ENCODE measurements at places on chromosomes 2 and 18.
A peak's percentile ranks its signal among the peaks of the same experiment; 100 is the strongest.

GRCh38 chr2:178397002-178397605, 53.9 kb downstream of the PRKRA start:
- DNase-seq: peak; percentile 60

GRCh38 chr2:221958224-221958623, 340.6 kb downstream of the PAX3 start:
- DNase-seq: peak; percentile 9

- DNase-seq: peak; percentile 39
Observed at GRCh38 chr2:9230881-9231280, 24.3 kb downstream of the ASAP2 start.

DNA sequence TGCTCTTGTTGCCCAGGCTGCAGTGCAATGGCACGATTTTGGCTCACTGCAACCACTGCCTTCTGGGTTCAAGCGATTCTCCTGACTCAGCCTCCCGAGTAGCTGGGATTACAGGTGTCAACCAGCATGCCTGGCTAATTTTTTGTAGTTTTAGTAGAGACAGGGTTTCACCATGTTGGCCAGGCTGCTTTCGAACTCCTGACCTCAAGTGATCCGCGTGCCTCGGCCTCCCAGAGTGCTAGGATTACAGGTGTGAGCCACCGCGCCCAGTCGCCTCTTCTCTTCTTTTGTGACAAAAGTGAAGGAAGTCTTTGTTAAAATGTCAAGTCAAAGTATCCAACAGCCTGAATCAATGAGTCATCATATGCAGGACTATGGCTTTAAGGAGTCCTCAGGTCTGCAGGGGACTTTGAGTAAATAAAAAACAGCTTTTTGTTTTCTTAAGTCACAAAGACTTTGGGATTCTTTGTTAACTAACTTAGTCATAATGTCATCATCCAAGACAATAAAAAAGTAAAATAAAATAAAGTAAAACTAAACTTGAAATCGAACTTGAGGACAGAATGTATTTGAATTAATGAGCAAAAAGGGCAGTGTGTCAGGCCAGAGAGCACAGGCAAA, 1153.2 kb downstream of the SUCLG1 start:
- DNase-seq: no peak

DNA sequence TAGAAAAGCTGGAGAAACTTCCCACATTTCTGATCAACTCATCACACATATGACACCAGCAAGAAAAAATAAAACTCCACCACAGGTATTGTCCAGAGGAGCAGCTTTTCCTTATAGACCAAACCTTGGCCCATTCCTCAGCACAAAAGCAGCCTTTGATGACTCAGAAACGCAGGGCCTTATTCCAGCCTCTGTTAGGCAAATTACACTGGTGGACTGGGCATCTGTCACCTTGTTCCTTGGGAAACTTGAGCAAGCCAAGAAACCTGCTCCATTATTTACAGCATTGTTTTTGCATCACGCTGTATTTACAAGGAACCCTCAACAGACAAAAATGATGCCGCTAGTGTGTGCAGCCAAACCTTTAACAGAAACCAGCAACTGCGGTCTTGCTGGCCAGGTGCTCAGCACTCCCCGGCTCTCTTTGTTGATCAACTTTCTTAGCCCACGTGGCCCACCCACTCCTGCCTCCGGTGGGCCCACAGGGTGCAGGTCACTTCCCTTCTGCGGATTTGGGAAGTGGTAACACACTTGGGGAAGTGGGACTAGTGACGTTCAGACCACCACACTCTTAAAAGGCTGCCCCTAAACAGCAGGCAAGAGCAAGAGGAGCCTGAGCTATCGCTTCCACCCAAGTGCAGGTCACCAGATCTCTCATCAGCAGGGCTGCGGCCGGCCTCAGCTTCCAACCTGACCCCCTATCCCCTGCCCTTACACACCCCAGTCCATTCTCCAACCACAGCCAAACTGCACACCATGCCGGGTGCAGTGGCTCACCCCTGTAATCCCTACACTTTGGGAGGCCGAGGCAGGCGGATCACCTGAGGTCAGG, 1.5 kb downstream of the AP1S3 start:
- DNase-seq: peak; percentile 67

DNA sequence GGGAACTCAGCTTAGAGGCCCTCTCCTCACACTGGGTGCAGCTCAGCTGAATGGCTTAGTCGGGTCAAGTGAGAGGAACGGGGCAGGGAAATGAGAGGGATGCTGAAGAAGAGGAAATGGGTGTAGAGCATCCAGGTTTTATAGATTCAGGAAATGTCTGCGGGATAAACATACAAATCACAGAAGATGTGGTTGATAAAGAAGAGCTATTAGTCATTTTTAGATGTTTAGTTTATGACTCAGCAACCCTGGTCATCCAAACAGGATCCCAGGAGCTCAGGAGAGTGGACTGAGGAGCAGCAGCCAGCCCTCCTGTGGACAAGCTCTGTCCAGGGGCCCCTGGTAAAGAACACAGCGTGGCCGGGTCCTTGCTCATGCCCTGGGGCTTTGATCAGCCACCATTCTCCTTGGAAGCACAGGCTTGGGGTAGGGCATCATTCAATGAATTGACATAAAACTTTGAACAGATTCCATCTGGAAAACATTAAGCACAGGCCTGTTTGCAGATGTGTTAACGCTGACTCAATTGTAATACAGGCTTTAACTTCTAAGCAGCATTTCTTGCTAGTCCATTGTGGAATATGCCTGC, 83.0 kb downstream of the NPAS2 start:
- DNase-seq: peak; percentile 90

GRCh38 chr2:128347171-128347558, 28.5 kb upstream of the HS6ST1 start:
- DNase-seq: no peak

- DNase-seq: peak; percentile 78
Observed at GRCh38 chr2:113390124-113390849, 47.2 kb upstream of the ZNG1B start.

DNA sequence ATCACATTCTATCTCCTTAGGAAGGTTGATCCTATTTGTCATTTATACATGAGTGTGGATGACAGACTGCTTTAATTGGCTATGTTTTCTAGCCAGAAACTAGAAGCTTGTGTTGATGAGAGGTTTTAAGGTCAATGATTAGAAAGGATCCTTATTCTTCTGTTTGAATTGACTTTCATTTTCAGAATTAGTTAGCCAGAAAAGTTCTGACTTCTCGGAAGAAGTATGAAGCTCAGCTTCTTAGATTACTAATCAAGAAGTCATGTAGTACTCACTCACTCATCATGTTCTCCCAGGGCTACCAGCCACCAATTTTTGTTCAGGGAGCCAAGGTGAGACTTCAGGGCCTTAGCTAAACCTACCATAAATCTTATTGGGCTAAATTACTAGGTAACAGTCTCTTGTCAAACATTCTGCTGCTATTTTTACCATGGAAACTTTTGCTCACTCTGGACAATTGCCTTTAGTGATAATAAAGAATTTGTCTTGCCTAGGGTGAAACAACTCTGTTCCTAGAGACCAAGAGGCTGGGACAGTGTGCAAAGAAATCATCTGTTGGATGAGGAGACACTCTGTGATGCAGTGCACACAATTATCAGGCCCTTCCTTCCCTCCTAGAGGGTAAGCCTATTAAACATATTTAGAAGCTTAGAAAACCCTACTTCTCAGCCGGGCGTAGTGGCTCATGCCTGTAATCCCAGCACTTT, 111.6 kb upstream of the DNMT3A start:
- DNase-seq: no peak

GRCh38 chr18:42636309-42636708, 479.2 kb downstream of the RIT2 start:
- no peak for DNase-seq

GRCh38 chr2:100730290-100730868, 89.6 kb upstream of the NPAS2 start:
- DNase-seq: peak; percentile 85

GRCh38 chr18:11089931-11090715, 59.2 kb downstream of the PIEZO2 start:
- DNase-seq: no peak

- DNase-seq: no peak
Observed at GRCh38 chr2:58204195-58204959, 36.7 kb downstream of the FANCL start.

- DNase-seq: no peak
Observed at GRCh38 chr2:240401781-240402551, 33.5 kb upstream of the GPC1 start.

GRCh38 chr2:208142240-208142924, 3.6 kb downstream of the CRYGB start:
- peak; percentile 17 for DNase-seq

DNA sequence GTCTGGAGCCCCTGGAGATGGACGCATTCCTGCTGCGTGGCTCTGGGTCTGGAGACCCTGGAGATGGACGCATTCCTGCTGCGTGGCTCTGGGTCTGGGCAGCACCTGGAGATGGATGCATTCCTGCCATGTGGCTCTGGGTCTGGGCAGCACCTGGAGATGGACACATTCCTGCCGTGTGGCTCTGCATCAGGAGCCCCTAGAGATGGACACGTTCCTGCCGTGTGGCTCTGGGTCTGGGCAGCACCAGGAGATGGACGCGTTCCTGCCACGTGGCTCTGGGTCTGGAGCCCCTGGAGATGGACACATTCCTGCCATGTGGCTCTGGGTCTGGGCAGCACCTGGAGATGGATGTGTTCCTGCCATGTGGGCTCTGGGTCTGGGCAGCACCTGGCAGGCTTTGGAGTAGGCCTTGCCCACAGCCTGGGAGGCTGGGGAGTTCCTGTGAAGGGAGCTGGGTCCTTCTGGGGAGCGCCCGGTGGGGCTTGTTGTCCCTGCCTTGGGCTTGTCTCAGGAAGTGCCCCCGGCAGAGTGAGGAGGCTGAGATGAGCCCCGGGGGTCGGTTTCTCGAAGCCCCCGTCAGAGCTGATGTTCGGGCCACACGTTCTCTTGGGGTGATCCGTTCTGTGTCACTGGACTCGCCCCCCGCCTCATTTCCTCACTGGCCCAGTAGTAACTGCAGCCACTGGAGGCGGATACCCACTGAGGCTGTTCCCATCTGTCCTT, 41.0 kb downstream of the SH3BP4 start:
- DNase-seq: no peak

DNA sequence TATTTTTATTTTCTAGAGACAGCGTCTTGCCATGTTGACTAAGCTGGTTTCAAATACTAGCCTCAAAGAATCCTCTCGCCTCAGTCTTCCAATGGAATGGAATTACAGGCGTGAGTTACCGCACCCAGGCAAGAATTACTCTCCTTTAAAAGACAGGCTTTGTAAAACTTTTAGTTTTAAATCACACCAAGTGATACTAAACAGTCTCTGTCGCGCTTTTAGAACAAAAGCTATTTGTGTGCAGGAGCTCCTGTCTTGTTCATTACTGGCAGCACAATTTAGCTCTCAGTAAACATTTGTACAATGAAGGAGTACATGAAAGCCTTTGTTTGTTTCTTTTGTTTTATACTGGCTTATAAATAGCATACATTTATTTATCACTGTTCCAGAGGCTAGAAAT, 1719.2 kb upstream of the PIK3C3 start:
- no peak for DNase-seq

- DNase-seq: no peak
Observed at GRCh38 chr2:233838726-233839446, 15.4 kb downstream of the HJURP start.

GRCh38 chr2:134621939-134622705, 96.7 kb downstream of the TMEM163 start:
- DNase-seq: no peak

DNA sequence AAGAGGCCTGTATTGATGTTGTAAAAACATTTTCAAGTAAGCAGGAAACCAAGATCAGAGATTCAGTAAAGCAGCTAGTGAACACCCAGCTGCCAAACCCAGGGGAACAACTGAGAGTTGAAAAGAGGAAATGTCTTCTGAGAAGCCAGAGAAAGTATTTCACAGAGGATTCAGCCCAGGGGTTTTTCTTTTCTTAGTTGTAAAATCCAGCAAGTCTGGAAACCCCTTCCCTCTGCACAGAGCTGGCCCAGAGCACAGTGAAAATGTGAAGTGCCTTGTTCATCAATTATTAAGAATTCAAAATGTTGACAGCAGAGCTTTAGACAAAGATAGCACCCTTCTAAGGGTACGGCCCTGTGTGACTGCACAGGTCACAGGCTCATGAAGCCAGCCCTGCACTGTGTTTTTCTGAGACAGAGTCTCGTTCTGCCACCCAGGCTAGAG, 28.4 kb downstream of the AFF3 start:
- DNase-seq: no peak

DNA sequence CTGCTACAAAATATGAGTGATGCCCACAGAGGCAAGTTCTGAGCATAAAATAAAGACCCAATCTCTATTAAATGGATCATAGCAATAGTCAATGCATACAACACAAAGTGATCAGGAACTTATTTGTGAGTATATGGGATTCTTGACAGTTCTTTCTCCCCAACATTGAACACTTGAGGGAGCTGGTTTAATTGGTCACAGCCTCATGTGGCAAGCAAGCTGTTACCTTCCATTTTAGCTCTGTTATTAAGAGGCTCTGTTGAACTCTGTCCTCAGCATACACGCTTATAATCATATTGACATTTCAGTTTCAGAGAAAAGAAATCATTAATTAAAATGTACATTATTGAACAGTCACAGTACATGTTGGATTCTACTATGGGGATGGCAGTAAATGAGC, 37.6 kb upstream of the PAX3 start:
- peak; percentile 13 for DNase-seq

DNA sequence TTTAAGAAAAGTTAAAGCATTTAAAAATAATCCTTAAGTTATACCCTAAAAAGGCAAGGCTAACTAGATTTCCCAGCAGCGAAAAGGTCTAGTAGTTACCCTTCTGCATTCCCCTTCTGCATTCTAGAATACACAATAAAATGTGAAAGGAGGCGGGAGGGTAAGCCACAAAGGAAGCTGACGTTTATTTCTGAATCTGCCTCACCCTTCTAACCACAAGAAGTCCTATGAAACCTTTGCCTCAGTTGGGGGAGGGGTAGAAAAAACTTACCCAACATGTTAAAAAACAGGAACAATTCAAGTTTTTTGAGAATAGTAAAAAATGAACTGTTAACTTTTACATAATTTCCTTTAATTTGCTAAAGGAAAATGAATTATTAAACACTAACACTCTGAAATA, 11.3 kb downstream of the STK17B start:
- DNase-seq: peak; percentile 88

DNA sequence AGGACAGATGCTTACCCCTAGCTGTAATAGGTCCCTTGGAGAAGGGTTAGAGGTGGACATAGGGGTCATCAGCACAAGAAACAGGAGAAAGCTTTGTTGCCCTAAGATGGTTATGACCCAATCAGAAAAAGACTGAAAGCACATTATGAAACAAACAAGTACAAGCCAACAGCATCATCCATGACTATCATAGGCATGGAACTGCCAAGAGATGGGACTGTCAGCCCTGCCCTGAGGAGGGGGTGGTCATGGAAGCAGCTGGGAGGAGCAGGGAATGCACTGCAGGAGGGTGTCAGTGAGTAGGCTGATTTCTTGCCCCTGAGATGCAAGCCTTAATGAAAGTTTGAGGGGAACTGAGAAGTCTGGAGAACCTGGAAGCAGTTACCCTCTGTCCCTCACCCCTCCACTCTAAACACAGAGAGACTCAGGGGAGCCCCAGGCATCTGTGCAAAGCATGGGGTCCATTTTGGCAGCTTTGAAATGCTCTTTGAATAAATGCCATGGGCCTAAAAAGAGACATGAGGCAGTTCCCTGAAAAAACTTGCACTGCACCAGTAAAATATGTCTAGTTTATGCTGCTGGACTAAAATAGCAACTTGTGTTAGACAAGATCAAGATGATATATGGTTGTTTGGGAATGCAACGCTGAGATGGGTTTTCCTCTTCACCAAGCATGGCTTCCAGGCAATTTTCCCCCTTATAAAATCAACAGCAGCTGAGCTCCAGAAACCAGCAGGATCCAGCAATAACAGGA, 122.7 kb upstream of the ZFP36L2 start:
- DNase-seq: no peak

GRCh38 chr2:170823898-170824215, 7.2 kb downstream of the GAD1 start:
- DNase-seq: no peak

Data from MCF 10A (cell line).